ENCODE measurements at places on chromosomes 16 and 17.

DNA sequence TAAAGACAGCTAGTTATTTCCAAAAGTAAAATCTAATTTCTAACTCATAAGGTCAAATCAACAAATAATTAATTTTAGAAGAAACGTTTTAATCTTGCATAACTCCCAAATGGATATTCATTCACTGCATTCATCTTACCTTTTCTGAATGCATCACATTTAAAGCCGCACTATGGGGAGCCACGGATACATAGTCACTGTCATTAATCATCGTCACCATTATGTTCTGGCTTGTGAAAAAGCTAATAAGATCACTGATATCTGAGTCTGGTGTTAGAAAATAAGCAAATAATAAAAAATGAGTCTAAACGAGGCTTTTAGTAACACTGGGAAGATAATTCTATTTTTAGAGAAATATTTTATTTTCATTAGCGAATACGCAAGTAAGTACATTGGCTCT, 42.4 kb upstream of the ABCA10 start:
- no peak for DNase-seq

GRCh38 chr17:33854596-33854995, 400.5 kb upstream of the CCL2 start:
- DNase-seq = no peak

GRCh38 chr17:43477832-43478634, 5.7 kb upstream of the DHX8 start:
- DNase-seq = no peak

DNA sequence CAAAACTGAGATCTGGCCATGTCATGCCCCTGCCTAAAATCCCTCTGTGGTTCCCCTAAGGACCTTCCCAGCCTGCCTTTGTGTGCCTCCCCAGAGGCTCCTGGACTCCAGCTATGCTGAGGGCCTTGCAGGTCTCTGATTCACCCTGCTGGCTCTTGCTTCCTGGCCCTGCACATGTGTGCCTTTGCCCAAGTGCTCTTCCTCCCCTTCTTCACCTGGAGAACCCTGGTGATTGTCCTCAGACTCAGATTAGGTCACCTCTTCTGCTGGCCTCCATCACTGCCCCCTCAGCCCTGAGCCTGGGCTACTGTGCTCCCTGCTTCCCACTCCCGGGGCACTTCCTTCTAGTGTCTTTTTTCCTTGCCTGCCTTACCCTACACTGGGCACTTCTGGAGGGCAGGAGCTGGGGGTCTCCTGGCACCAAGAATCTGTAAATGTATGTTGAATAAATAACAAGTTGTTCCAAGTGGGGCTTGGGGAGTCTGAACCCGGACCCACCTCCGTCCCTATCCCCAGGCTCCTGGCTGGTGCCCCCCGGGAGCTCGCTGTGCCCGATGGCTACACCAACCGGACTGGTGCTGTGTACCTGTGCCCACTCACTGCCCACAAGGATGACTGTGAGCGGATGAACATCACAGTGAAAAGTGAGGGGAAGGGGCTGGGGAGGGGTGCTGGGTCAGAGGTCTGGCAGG, 7.8 kb downstream of the ITGA3 start:
- DNase-seq = no peak

DNA sequence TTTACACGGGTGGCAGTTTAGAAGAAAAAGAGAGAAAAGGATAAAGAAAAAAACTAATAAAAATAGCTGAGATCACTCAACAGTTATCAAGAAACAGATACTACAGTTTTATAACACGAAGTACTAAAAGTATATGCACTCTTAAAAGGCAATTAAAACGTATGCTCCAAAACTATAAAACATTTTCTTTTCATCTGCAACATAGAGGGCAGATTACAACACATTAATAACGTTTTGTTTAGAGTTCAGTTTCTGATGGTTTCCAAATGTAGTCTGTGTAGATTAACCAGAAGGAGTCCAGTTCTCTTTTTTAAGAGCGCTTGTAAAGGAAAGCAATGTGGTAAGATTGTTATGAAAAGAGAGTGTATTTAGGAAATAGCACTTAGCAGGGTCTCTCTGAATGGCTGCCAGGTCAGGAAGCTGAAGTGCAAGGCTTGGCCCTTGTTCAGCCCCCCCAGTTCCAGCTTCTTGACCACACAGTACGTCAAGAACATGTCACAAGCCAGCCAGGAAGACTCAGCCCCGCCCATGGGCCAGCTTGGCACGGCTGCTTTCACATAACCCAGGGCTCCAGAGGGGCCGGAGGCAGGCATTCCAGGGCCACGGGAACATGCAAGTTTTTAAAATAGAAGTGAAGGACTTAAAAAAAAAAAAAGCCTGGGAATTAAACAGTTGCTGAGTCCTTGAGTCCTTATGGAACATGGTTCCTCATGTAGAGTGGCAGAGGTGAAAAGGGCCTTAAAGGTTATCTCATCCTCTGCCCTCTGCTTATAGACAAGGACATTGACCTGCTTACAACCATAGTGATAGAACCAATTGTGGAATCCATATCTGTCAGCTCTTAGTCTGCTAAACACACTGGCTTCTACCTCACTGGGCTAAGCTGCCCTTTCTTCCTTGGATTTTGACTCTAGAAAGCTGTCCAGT, 147.4 kb upstream of the TBX2 start:
- no peak for DNase-seq

- no peak for DNase-seq
These were observed 63.9 kb upstream of the DNAJA2 start for GRCh38 chr16:47037396-47037745.

GRCh38 chr16:20910781-20911321, 10.3 kb downstream of the LYRM1 start:
- DNase-seq = no peak

GRCh38 chr17:48759288-48759687, 30.7 kb upstream of the HOXB13 start:
- no peak for DNase-seq

GRCh38 chr17:36089888-36090836, at the start of gene CCL3:
CCL3 (minus strand) TSS chr17:36090143; CDS start chr17:36090058, 85 bp downstream.
- no peak for DNase-seq

DNA sequence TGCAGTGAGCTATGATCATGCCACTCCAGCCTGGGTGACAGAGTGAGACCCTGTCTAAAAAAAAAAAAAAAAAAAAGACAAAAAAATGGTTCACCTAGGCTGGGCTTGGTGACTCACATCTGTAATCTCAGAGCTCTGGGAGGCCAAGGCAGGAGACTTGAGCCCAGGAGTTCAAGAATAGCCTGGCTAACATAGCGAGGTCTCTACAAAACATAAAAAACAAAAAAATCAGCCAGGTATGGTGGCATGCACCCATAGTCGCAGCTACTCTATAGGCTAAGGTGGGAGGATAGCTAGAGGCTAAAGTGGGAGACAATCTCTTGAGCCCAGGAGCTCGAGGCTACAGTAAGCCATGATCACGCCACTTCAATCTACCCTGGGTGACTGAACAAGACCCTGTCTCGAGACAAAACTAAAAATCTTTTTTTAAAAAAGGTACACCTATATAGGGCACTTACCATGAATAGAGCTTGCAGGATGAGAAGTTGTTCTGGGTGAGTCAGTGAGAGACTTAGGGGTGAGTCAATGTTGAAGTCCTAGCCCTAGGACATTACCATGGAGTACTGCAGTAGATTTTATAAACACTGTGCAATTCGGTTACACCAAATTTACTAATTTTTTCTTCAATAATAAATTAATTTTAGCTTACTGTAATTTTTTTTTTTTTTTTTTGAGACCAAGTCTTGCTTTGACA, 19.0 kb downstream of the USP32 start:
- no peak for DNase-seq

- no peak for DNase-seq
These were observed 71.5 kb upstream of the DNAJA2 start for GRCh38 chr16:47045023-47045422.
